ENCODE measurements at places on chromosomes 1 and 21.

- no peak for DNase-seq
These were observed 16.5 kb downstream of the TNFRSF1B start for GRCh38 chr1:12183095-12183794.

DNA sequence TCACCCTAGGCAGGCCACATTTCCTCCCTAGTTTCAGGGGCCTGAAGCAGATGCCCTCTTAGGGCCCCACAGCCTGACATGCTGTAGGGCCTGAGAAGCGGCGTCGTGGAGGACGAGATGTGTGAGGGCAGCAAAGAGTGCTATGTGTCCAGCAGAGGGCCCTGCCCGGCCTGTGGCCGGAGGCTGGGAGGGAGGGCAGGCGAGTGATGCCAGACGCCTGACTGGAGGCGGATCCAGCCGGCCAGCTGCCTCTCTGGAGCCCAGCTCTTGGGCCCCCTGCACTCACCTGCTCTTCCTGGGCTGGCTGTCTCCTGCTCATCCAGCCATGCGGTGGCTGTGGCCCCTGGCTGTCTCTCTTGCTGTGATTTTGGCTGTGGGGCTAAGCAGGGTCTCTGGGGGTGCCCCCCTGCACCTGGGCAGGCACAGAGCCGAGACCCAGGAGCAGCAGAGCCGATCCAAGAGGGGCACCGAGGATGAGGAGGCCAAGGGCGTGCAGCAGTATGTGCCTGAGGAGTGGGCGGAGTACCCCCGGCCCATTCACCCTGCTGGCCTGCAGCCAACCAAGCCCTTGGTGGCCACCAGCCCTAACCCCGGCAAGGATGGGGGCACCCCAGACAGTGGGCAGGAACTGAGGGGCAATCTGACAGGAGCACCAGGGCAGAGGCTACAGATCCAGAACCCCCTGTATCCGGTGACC lies at the start of gene GPR37L1:
GPR37L1 (plus strand) TSS at position 279 of the 697 bp plus-strand sequence; CDS start at position 326, 47 bp downstream.
- no peak for DNase-seq

GRCh38 chr1:176017722-176018121 lies 189.4 kb downstream of the COP1 start:
- DNase-seq: no peak

DNA sequence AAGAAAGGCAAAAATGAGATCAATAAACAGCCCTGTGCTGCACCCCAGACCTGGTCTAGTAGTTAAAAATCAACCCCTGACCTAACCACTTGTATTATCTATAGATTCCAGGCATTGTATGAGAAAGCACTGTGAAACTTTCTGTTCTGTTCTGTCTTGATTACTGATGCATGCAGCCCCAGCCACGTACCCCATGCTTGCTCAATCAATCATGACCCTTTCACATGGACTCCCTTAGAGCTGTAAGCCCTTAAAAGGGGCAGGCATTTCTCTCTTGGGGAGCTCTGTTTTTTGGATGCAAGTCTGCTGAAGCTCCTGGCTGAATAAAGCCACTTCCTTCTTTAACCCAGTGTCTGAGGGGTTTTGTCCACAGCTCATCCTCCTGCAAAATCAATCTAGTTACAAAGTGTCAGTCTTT lies 24.2 kb upstream of the CD34 start:
- no peak for DNase-seq

DNA sequence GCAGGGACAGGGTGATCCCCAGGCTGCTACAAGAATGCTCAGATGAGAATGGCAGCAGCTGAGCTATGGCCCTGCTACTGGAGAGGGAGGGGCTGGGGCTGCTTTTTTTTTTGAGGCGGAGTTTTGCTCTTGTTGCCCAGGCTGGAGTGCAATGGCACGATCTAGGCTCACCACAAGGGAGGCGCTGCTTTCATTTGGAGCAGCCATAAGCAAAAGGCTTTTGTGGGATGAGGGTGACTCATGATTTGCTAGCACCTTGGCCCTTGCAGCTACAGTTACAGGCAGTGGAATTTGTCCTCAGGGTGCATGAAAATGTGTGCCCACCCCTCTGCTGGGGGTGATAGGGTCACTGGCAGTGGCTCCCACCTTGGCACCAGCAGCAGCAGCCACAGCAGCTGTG lies 32.4 kb upstream of the CYP4A22 start:
- DNase-seq: no peak

GRCh38 chr1:114274621-114275317 lies 121.1 kb upstream of the SYT6 start:
- DNase-seq: no peak

DNA sequence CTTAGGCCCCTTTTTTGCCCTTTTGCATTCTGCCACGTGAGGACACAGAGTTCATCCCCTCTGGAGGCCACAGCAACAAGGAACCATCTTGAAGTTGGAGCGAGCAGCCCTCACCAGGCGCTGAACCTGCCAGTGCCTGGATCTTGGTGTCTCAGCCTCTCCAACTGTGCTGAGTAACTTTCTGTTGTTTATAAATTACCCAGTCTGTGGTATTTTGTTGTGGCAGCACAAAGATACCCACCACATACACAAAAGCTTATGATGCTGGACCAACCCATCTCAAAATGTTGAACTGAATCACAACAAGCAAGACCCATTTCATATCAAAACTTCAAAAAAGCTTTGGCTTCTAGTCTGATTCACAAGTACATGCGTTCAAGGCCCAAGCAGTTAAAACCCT lies 649.9 kb downstream of the KIF26B start:
- no peak for DNase-seq

- DNase-seq: no peak
These were observed 15.9 kb upstream of the PADI3 start for GRCh38 chr1:17232759-17233661.

- DNase-seq: no peak
These were observed 31.4 kb downstream of the LY9 start for GRCh38 chr1:160827418-160827817.

GRCh38 chr1:32801096-32801715 lies 16.0 kb downstream of the YARS1 start:
- DNase-seq: no peak

- DNase-seq: no peak
These were observed 582 bp downstream of the TRPM2 start for GRCh38 chr21:44354001-44354405.

GRCh38 chr1:54611621-54612020 lies 11.7 kb downstream of the FAM151A start:
- no peak for DNase-seq

GRCh38 chr1:33563699-33564098 lies 91.3 kb downstream of the ZSCAN20 start:
- DNase-seq: no peak

- no peak for DNase-seq
These were observed 217.3 kb downstream of the PTPRU start for GRCh38 chr1:29453502-29454240.

DNA sequence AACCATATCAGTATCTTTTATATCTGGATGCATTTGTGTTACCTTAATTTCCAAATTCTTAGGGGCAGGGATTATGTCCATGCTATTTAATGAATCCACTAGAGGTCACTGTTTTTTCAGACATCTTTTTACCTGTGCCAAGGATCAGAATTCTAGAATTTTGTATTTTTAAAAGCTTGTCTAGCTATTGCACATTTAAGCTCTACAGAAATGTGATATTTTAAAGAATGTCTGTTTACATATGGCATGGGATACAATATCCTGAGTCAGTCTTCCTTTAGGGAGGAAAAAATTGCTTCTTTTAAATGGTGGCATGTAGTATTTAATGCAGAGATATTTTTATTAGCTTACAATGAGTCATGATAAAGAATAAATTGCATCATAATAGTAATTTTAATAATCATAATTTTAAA lies 11.3 kb downstream of the RPAP2 start:
- peak; percentile 7 for DNase-seq

GRCh38 chr1:61641578-61642336 lies 83.2 kb downstream of the TM2D1 start:
- DNase-seq: no peak

- DNase-seq: no peak
These were observed 35.7 kb downstream of the PTGFR start for GRCh38 chr1:78526496-78526895.

- no peak for DNase-seq
These were observed 56.7 kb downstream of the UCK2 start for GRCh38 chr1:165884009-165884689.

DNA sequence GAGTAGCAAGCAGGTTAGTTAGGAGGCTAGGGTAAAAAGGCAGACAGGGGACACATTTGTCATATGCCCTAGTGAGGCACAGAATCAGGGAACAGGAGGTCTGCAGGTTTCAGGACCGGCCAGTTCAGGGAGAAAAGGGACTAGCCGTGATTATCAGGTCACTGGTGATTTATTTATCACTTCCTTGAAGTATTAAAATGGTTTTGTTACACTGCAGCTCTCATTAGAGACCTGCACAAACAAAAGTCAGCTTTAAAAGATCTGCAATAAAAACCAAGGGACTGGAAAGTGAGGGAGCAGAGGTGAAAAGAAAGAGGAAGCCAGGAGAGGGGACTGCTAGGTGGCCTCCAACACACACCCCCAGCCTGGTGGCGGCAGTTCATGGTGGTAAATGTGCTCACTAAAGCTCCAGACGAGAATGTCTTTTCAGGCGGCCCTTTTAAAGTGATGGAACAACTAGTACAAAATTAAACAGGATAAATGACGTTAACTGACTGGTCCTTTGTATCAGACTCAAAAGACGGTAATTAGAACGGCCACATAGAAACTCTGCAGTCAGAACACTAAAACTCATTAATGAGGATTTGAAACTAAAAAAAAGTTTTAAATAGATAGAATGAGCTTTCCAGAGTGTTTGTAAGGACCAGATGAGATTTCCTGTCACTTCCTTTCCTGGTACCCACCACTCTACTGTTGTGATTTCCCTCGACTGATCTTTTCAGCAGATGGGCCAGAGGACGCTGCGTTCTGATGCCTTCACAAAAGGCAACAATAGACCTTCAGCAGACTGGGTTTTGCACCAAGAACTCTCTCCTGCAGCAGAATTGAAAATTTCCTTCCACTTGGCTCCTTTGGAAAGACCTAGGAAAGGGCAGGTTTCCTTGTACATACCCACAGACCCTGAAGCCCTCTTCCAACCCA lies 136.8 kb downstream of the NTPCR start:
- DNase-seq: no peak

DNA sequence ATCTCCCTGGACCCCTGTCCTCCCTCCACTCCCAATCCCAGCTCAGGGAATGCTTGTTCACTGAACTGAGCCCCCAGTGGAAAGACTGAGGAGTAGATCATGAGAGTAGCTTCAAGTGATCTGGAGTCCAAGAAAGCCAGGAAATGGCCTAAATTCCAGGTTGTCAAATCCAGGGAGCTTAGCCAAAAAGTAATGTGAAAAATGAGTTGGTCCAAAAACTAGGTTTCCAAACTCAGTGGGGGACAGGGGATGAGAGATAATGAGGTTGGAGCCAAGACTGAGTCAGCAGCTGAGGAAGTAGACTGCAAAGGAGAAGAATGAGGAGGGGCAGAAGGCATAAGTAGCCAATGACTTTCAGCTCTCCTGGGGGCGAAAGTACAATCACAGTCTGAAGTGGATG lies 284.1 kb upstream of the BEND5 start:
- no peak for DNase-seq

- DNase-seq: peak; percentile 10
These were observed 17.6 kb downstream of the FCRL4 start for GRCh38 chr1:157580179-157580827.

DNA sequence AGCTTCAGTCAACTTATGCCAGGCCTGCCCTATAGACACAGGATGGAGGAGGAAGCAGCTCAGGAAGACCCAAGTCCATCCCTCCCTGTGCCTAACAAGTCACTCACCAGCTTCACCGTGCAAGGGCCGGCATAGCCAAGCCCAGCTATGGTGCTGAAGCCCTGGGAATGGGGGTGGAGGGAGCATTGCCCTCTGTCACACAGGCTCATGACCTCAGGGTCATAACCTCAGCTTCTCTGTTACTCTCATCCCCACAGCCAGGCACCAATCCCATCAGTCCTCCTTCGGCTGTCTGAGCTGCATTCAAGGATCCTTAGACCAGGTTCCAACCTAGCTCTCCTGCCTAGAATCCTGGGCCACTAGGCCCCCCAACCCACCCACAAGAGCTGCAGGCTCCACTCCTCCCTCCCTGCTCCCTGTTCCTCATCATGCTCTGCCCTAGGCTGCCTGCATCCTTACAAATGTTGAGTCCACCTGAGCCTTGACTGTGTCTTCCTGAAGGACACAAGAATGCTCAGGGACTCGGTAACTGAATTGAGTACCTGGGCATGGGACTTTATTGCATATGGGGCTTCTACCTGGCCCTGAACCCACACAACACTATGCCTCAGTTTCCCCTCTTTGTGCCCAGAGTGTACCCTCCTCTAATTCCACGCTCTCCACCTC lies 1.7 kb downstream of the CD244 start:
- DNase-seq: no peak

- DNase-seq: no peak
These were observed 327.5 kb downstream of the SETD4 start for GRCh38 chr21:35732788-35733187.

GRCh38 chr1:223204424-223204823 lies 61.4 kb upstream of the TLR5 start:
- no peak for DNase-seq

DNA sequence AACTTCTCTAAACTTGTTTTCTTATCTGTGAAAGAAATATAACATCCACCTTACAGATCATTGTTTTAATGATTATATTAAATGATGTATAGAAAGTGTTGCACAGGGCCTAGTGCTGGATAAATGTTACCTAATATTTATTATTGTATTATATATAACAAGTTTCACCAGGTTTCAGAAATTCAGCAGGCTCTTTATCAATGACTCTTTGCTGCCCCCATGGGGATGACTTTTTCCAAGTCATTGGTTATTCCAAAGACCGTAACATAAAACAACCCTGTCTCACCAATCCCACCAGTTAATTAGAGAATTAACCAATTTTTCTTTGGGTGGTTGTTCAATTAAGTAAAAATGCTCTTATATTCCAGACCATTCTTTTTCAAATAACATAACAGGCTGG lies 7.3 kb upstream of the DEDD start:
- DNase-seq: peak; percentile 45

GRCh38 chr1:209850342-209850979 lies 22.7 kb downstream of the UTP25 start:
- peak; percentile 72 for DNase-seq

- no peak for DNase-seq
These were observed 224.2 kb upstream of the JUN start for GRCh38 chr1:59007820-59008598.

- DNase-seq: no peak
These were observed 61.2 kb downstream of the DNM3 start for GRCh38 chr1:171902527-171902926.

- DNase-seq: no peak
These were observed 4.8 kb downstream of the MX2 start for GRCh38 chr21:41366522-41367151.

DNA sequence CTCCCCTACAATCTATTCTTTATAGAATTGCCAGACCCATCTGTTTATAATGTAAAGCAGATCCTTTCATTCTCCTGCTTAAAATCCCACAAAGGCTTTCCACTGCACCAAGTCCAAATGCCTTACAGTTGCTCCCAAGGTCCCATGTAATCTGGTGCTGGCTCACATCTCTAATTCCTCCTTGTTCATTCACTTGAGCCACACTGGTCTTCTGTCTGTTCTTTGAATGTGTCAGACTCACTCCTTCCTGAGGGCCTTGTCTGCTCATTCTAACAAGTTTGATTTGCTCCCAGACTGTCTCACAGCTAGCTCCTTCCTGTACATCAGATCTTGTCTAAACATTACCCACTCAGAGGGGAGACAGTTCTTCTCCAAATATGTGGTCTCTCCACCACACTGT lies 38.9 kb downstream of the ALG14 start:
- DNase-seq: no peak

All from NCI-H2107 (cell line).